Heart right ventricle (tissue), 16 donors: ENCODE measurements at places on chromosomes 1 and 21.

- H3K27me3 ChIP-seq: peaks cover 27% of the 10 kb centered on the region
- H3K27ac ChIP-seq: no peak overlapping the region
- H3K36me3 ChIP-seq: no peaks in the 10 kb centered on the region
- H3K4me3 ChIP-seq: no peak overlapping the region
- H3K4me1 ChIP-seq: no peaks in the 10 kb centered on the region
Observed at GRCh38 chr1:29805896-29806160, 569.5 kb downstream of the PTPRU start.

DNA sequence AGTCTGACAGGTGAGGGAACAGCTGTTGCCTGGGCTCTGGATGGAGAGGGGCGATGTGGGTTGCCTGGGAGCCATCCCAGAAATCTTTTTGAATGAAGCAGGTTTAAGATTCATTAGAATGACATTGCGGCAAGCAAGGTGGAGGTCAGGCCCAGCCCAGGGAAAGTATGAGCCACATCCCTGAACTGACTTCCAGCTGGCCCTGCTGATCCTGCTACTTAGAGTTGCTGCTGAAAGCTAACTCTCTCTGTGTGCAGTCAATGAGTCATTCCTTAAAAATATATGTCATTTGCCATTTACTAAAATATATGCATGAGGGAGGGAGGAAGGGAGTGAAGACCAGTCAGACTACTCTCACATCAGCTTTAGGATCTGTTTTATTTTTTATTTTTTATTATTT, 54.3 kb upstream of the RAB3GAP2 start:
- DNase-seq: no peak
- H3K36me3 ChIP-seq: no peaks in the 10 kb centered on the region
- no peak overlapping the region for H3K4me3 ChIP-seq
- H3K4me1 ChIP-seq: peaks cover 8% of the 10 kb centered on the region
- no peaks in the 10 kb centered on the region for H3K27me3 ChIP-seq

DNA sequence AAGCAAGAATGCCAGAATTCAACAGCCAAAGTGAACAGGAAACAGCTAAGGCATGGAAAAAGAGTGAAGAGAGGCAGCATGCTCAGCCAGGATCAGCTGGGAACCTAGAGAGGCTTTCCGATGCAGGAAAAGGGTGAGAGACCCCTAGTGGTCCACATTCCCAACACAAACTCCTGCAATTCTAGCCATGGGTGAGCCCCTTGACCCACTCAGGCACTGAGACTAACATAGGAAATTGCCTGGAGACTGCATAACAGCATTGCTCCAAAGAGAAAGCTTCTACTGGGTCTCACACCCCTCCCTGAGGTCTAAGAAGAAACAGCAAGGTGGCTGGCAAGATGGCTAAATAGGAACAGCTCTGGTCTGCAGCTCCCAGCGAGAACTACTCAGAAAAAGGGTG, 123.2 kb downstream of the LHX8 start:
- no peak overlapping the region for H3K27ac ChIP-seq
- DNase-seq: no peak
- no peak overlapping the region for H3K4me3 ChIP-seq
- no peaks in the 10 kb centered on the region for H3K27me3 ChIP-seq
- H3K4me1 ChIP-seq: no peaks in the 10 kb centered on the region
- no peaks in the 10 kb centered on the region for H3K36me3 ChIP-seq

- no peak for DNase-seq
- H3K4me1 ChIP-seq: peaks cover 53% of the 10 kb centered on the region
- no peaks in the 10 kb centered on the region for H3K27me3 ChIP-seq
Observed at GRCh38 chr1:226882631-226883409, 12.4 kb downstream of the PSEN2 start.

DNA sequence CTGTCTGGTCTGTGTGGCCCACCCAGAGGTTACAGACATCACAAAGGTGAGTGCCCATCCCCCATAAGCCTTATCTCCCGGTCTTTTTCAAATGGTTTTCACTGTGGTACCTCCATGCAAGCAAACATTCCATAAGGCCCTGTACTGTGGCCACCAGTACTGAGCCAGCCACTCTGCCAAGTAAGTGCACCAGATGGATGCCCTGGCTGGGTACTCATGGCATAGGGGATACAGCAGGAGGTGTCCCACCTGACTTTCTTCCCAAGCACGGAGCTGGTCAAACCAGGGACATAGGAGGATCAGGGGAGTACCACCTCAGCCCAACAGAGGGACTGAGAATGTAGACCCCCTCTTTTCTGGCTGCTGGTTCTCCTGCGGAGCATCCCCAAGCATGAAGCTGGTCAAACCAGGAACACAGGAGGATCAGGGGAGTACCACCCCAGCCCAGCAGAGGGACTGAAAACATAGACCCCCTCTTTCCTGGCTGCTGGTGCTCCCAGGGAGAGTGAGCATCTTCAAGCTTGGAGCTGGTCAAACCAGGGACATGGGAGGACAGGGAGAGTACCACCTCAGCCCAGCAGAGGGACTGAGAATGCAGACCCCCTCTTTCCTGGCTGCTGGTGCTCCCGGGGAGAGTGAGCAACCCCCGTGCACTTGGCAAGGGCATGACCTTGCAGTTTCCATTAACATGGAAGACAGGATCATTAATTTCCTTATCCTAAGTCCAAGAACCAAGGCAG, 81.8 kb upstream of the KLHDC7A start:
- peaks cover 62% of the 10 kb centered on the region for H3K27me3 ChIP-seq
- H3K4me3 ChIP-seq: no peak overlapping the region
- no peaks in the 10 kb centered on the region for H3K4me1 ChIP-seq
- H3K36me3 ChIP-seq: no peaks in the 10 kb centered on the region
- H3K27ac ChIP-seq: no peak overlapping the region

DNA sequence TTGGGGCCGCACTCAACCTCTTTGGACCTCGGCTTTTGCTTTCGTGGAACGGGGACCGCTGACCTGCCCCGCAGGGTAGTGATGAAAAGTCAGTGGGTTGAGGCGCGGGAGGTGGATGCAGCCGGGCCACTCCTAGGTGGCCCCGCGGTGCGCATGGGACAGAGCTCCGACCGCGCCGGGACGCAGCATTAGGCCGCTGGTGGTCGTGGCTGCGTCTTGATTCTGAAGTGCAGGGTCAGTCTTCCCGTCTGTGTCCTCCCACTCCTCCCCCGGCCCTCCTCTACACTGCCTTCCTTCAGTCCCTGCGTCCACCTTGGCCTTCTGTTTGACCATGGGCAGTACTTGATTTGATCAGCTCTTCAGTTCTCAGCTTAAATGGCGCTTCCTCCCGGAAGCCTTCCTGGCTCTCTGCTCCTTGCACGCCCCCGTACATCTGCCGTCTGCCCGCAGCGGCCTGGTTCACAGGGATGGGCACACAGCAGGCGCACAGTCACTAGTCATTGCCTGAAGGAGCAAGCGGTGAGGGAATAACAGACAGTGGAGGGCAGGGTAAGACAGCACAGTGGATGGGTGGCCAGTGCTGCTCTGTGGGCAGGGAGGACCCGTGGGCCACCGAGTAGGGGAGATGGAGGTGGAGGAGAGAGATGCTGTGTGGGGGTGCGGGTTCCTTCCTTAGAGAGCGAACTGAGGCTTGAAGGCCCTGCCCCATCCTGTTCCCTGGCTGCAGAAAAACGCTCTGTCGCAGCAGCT, 633 bp downstream of the THEMIS2 start:
- no peaks in the 10 kb centered on the region for H3K36me3 ChIP-seq
- no peaks in the 10 kb centered on the region for H3K27me3 ChIP-seq
- H3K4me3 ChIP-seq: peak overlapping the region; percentile 88

- H3K27me3 ChIP-seq: no peaks in the 10 kb centered on the region
- H3K4me1 ChIP-seq: peaks cover 26% of the 10 kb centered on the region
- DNase-seq: no peak
Observed at GRCh38 chr1:2589431-2590232, 3.1 kb downstream of the PRXL2B start.

- DNase-seq: no peak
- H3K4me3 ChIP-seq: peak overlapping the region; percentile 100
- H3K4me1 ChIP-seq: peaks cover 66% of the 10 kb centered on the region
- no peaks in the 10 kb centered on the region for H3K27me3 ChIP-seq
- H3K36me3 ChIP-seq: peaks cover 25% of the 10 kb centered on the region
- peak overlapping the region; percentile 86 for H3K27ac ChIP-seq
Observed at GRCh38 chr1:40258445-40258769, 371 bp downstream of the ZMPSTE24 start.

GRCh38 chr1:53765657-53766056, 26.7 kb upstream of the GLIS1 start:
- DNase-seq: no peak
- H3K4me3 ChIP-seq: no peak overlapping the region
- peaks cover 23% of the 10 kb centered on the region for H3K36me3 ChIP-seq
- H3K4me1 ChIP-seq: no peaks in the 10 kb centered on the region
- no peaks in the 10 kb centered on the region for H3K27me3 ChIP-seq

DNA sequence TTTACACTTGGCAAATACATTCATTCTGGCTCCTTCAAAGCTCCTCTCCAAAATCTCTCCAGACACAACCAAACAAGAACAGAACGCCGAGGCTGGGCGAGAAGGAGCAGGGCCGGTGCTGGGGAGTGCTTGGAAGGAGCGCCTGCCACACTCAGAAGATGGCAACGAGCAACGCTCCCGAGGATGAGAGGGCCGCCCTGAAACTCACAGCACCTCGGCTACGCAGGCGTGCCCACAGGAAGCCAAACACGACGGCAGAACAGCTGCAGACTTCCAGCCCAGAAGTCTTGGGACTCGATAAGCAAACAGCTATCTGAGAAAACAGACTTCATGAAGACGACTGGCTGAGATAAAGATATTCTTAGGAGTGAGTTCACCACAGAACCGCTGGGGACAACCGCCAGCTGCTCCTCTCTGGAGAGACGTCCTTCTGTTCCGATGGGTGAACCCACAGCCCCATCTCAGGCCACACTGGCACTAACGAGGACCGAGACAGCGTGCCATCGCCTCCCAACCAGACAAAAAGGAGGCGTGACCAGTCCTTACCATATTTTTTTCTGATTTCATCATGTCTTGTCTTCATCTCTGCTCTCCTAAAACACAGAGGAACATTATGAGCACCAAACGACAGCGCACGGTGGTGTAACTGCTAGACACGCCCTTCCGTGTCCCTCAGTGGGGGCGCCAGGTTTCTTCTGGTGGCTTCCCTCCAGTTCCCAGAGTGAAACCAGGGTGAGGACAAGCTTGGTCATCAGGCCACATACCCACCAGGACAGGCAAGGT, 18.6 kb downstream of the PTTG1IP start:
- peaks cover 25% of the 10 kb centered on the region for H3K4me1 ChIP-seq
- DNase-seq: no peak

GRCh38 chr1:50349242-50349565, 74.0 kb downstream of the DMRTA2 start:
- peaks cover 36% of the 10 kb centered on the region for H3K27me3 ChIP-seq
- H3K27ac ChIP-seq: no peak overlapping the region
- no peak overlapping the region for H3K4me3 ChIP-seq
- no peaks in the 10 kb centered on the region for H3K4me1 ChIP-seq

- H3K4me3 ChIP-seq: no peak overlapping the region
- H3K36me3 ChIP-seq: no peaks in the 10 kb centered on the region
Observed at GRCh38 chr1:84693005-84693404, 2.7 kb upstream of the SSX2IP start.

DNA sequence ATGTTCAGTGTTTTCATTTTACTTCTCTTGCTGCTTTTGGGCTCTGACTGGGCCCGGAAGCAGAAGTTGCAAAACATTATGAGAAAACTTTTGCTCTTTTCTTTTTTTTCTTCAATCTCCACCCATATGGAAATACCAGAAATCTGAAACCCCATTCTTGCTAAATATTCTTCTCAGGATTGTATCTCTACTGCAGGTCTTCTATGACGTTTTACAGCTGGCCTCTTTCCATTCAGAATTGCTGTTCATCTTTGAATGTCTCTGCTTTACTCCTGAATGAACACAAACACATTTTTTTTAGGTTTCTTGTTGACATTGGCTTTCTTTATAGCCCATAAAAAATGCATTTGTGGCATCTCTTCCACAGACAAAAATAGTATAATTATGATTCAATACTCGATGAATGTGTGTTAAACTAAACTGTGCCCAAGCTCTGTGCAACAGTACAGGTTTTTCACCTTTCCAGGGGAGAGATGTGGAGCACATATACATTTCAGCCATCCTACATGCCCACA, 18.8 kb downstream of the PTPRC start:
- no peak for DNase-seq
- H3K36me3 ChIP-seq: no peaks in the 10 kb centered on the region
- no peaks in the 10 kb centered on the region for H3K4me1 ChIP-seq
- no peak overlapping the region for H3K4me3 ChIP-seq
- no peaks in the 10 kb centered on the region for H3K27me3 ChIP-seq
- no peak overlapping the region for H3K27ac ChIP-seq
